GM10248 (cell line): ENCODE measurements at places on chromosomes 5 and 9.

GRCh38 chr5:56735849-56736641 lies 79.3 kb upstream of the MAP3K1 start:
- DNase-seq = no peak

GRCh38 chr9:83197591-83197990 lies 134.6 kb upstream of the RASEF start:
- DNase-seq = no peak

- DNase-seq = no peak
Measured at GRCh38 chr5:9343146-9343850, 202.6 kb downstream of the SEMA5A start.

GRCh38 chr5:1431896-1432295 lies 13.3 kb downstream of the SLC6A3 start:
- no peak for DNase-seq

DNA sequence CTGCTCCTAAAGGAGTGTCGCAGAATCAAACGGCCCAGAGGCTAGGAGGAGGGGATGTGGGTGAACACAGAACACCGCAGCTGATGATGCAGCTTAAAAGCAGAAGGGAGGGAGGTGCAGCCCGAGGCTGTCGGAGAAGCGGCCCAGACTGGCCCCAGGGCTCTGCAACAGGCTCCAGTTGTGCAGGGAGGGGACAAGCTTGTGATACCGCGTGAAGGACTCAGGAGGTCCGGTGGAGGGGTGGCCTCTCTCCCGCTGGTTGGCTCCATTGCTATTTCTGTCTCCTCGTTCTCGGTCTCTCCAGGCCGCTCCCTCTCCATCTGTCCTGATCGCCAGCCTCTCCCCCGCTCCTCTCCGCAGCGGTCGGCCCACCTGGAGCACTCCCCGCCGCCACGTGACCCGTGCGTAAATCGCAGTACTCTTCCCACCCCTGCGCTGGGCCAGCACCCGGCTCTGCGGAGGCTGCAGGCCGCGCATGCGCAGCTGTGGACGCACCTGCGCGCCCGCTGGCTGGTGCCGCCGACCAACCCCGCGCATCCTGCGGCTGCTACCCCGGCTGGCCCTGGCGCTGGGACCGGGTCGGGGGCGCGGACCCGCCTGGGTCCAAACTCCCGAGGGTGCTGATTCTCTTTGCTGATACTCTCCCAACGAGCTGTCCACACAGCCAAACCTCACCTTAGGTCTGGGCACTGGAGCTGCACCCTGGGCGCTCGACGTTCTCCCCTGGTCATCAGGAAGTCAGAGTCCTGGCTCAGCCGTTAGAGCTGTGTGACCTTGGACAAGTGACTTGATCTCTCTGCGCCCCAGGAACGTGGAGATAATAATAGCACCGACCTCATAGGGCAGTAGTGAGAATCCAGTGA lies 3.7 kb upstream of the STXBP1 start:
- peak; percentile 86 for DNase-seq

DNA sequence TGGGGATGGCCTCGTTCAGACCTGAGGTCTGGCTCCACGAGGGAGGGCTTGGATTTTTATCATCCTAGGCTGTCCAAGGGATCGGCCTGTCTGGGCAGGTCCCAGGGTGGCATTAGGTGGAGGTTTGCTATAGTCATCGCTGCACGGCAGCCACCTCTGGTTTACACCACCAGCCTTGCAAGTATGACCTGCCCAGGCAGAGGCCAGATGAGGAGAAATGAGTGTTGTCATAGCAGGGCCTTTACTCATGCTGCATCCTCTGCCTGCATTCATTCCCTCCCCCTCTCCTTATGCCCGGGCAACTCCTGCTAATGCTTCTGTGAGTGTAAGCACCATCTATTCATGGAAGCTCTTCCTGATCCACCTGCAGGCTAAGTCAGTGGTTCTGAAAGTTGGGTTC lies 15.3 kb upstream of the NDST1 start:
- no peak for DNase-seq

DNA sequence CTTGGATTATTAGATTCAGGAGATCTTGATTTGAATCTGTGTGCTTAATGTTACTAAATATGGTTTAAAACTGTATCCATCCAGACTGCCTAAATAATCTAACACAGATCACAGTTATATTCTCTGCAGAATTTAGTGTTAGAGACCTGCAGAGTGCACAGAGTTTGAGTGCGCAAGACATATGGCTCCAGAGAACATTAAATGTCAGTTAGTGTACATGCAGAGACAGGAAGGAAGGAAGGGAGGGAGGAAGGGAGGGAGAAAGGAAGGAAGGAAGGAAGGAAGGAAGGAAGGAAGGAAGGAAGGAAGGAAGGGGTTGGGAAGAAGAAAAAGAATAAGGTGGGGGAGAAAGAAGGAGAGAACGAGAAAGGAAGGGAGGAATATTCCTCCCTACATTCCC lies 210.0 kb upstream of the COX7C start:
- no peak for DNase-seq

DNA sequence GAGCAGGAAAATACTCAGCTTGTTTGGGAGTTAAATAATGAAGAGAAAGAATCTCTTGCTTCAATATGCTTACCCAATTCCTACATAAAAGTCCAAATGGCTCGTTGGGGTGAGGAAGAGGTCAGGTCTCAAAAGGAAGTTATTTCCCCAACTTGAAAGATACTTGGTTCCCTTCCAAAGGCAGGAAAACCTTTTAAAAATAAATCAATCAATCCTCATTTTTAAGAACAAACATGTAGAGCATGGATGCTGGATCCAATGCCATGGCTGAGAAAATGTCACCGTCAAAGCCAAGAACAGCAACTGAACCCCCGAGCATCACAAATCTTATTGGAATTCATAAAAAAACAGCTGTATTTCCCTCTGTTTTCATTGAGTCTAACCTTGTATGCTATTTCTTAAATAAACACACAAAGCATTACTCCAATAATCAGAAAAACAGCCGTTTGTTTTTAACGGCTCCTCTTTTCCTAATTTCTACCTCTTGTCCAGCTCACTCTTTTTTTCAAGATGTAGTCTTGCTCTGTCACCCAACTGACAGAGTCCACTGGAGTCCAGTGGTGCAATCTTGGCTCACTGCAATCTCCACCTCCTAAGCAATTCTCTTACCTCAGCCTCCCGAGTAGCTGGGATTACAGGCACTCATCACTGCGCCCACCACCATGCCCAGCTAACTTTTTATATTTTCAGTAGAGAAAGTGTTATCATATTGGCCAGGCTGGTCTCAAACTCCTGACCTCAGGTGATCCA lies 140.7 kb downstream of the GNA14 start:
- DNase-seq = no peak

DNA sequence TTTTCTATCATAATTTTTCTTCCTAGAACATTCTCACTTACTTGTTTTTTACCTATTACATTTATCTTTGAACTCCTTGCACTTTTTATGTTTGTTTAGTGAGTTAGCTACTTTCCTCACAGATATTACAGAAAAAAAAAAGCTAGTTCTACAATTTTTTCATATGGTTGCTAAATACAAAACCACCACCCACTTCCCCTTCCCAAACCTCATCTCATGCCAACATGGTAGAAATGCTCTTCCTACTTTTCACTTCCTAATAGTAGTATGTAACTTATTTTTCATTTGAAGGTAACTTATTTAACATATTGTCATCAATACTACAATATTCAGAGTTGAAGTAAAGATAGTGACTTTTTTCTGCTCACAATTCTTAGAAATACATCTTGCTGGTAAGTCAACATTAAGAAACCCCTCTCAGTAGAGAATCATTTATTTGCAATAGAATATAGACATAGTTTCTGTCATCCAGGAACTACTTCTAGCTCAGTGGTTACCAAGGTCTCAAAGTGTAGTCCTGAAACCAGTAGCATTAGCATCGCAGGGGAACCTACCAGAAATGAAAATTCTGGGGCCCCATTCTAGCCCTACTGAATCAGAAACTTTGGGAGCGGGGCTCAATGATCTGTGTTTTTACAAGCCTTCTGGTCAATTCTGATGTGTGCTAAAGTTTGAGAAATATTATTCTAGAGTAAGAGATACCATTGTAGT lies 1124.6 kb downstream of the DTWD2 start:
- DNase-seq = no peak

DNA sequence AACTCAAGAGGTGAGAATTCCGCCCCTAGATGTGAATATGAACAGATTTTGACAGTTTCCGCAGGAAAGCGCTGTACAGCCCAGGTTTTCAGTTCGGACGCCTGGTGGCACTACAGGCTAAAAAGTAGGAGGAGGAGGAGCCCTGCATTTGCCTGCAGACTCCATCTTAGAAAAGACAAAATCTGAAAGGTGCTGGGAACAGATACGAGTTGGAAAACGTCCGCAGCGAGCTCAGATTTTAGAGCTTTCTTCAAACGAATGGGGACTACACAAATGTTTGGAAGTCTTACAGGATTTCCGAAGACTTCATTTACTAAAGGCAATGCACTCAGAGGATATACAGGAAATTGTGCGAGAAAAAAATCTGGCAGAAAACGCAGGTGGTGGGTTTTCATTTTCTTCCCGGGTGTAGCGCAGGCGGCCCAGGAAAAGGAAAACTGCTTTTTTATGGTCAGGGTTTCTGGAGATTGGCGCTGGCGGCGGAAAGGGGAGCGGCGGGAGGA lies 9.9 kb upstream of the PCDHB2 start:
- DNase-seq = no peak

GRCh38 chr5:137753691-137754187 lies 424 bp downstream of the HNRNPA0 start:
- DNase-seq = peak; percentile 37
